ENCODE measurements at places on chromosomes 12 and 14. TPM values are rescaled to one million over a fixed set of nuclear protein-coding genes. Genes with fewer than 3 reads are reported as not detected.
A peak's percentile ranks its signal among the peaks of the same experiment; 100 is the strongest.

Gene RDH5
- 9.7 TPM for total RNA-seq

- DNase-seq: no peak
These were observed 33.5 kb upstream of the NRXN3 start for GRCh38 chr14:78136695-78137094.

- no peak for DNase-seq
These were observed 122.0 kb downstream of the TMEM117 start for GRCh38 chr12:43957732-43958372.

DNA sequence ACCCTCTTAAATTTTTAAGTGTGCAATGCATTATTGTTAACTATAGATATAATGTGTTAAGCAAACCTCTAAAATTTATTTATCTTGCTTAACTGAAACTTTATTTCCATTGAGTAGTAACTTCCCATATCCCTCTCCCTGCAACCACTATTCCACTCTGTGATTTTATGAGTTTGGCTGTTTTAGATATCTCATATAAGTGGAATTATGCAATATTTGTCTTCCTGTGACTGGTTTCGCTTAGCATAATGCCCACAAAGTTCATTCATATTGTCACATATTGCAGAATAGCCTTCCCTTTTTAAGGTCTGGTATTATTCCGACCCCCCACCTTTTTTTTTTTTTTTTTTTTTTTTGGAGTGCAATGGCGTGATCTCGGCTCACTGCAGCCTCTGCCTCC lies 247.6 kb downstream of the EMP1 start:
- no peak for DNase-seq

DNA sequence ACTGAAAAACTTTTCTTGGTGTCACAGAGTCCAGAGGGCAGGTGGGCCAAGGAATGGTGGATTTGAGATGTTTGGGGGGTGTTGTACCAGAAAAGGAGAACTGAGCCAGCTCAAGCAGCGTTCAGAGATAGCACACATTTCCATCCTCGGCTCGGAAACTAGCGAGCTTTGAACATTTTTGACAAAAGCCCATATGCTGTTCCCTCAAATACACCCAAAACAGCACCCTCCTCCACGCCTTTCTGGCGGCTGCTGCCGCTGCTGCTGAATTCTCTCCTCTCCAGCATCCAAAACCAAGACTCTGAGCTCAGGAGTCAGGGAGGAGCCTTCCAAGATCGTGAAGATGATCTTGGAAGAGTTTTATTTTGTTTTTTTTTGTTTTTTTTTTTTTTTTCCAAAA lies 961 bp downstream of the SRRM4 start:
- DNase-seq: no peak

- no peak for DNase-seq
These were observed 24.1 kb downstream of the ITPR2 start for GRCh38 chr12:26808766-26809476.

Gene SLC25A21
- total RNA-seq: 3.1 TPM

GRCh38 chr12:76878099-76878898 lies 520 bp downstream of the CSRP2 start:
- peak; percentile 48 for DNase-seq

Data from progenitor cell of endocrine pancreas (in vitro differentiated cells).